ENCODE measurements at places on chromosomes 7 and 10. TPM values are rescaled to one million over a fixed set of nuclear protein-coding genes. Genes with fewer than 3 reads are reported as not detected.

KAZALD1 gene
- 1.2 TPM for total RNA-seq

CLCN1 gene
- 0.23 TPM for total RNA-seq

ZPBP gene
- not detected for total RNA-seq

A1CF gene
- not detected for total RNA-seq

HOXA2 gene
- not detected for total RNA-seq

MYL10 gene
- total RNA-seq: not detected

GRID1 gene
- 0.82 TPM for total RNA-seq

NRP1 gene
- 3.5 TPM for total RNA-seq

CYP26C1 gene
- total RNA-seq: not detected

DEPP1 gene
- total RNA-seq: 0.12 TPM

STEAP2 gene
- 20.9 TPM for total RNA-seq

C7orf57 gene
- total RNA-seq: 0.42 TPM

HDAC9 gene
- total RNA-seq: 11.0 TPM

UROS gene
- 47.1 TPM for total RNA-seq

STRIP2 gene
- total RNA-seq: 7.4 TPM

ANKRD30A gene
- not detected for total RNA-seq

SORCS1 gene
- 8.9 TPM for total RNA-seq

ST8SIA6 gene
- 2.3 TPM for total RNA-seq

ARHGAP22 gene
- 10.7 TPM for total RNA-seq

SPDYE6 gene
- not detected for total RNA-seq

TBXAS1 gene
- 1.0 TPM for total RNA-seq

WDR91 gene
- 9.7 TPM for total RNA-seq

CAV2 gene
- total RNA-seq: 3.5 TPM

SMARCD3 gene
- total RNA-seq: 3.3 TPM

RNLS gene
- 15.2 TPM for total RNA-seq

SPDYE3 gene
- total RNA-seq: not detected

LDB3 gene
- 0.14 TPM for total RNA-seq

LRRC17 gene
- 3.1 TPM for total RNA-seq

ATP6V0A4 gene
- 1.3 TPM for total RNA-seq

GAD2 gene
- total RNA-seq: 5.6 TPM

SOSTDC1 gene
- 0.70 TPM for total RNA-seq
